ENCODE measurements at places on chromosomes 6 and 20.

GRCh38 chr20:22338140-22338708, 246.1 kb downstream of the FOXA2 start:
- DNase-seq: no peak

- no peak for DNase-seq
Observed at GRCh38 chr6:42200035-42200434, 5.3 kb upstream of the GUCA1B start.

DNA sequence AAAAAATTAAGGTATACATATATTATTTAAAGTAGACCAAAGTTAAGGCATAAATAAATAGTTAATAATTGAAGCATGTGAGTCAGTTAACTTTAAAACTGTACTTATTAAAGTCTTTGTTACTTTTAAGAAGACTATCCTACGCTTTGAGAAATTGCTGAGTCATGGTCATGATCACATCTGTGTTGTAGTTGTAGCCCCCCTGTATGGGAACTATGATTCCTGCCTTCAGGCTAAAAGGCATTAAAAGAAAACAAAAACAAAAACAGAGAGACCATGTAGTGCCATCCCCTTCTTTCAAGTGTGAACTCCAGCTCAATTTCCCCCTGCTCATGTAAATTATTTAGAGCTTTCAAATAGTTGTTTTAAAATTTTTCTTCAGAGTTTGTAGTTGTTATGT, 123.4 kb downstream of the FLRT3 start:
- DNase-seq: no peak

- no peak for DNase-seq
Observed at GRCh38 chr20:42714298-42715141, 475.2 kb downstream of the PTPRT start.

DNA sequence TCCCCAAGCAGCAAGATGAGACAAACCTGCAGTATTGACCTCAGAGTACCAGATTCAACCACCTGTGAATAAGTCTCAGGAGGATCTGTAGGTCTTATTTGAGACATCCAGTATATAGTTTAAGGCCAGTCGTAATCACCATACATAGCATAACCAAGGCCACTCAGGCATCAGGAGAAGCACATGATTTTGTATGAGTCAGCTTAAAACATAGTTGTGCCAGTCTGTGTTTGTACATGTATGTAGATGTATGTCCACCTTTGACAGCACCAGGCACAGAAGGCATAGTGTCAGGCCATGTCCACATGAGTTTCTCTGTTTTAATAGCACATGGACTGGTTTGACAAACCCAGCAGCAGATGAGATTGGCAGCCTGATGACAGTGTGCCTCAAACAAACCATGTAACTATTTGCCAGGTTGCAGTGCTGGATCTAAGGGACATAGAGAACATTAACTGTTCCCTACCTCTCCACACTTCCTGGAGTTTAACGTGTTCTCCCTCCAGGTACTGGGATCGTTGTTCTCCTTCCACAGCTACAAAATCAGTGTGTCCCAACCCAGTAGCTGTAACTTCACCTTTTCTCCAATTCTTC, 8.6 kb upstream of the ASIP start:
- DNase-seq: no peak
